ENCODE measurements at places on chromosomes 2 and 18. TPM values are rescaled to one million over a fixed set of nuclear protein-coding genes. Genes with fewer than 3 reads are reported as not detected.

DNA sequence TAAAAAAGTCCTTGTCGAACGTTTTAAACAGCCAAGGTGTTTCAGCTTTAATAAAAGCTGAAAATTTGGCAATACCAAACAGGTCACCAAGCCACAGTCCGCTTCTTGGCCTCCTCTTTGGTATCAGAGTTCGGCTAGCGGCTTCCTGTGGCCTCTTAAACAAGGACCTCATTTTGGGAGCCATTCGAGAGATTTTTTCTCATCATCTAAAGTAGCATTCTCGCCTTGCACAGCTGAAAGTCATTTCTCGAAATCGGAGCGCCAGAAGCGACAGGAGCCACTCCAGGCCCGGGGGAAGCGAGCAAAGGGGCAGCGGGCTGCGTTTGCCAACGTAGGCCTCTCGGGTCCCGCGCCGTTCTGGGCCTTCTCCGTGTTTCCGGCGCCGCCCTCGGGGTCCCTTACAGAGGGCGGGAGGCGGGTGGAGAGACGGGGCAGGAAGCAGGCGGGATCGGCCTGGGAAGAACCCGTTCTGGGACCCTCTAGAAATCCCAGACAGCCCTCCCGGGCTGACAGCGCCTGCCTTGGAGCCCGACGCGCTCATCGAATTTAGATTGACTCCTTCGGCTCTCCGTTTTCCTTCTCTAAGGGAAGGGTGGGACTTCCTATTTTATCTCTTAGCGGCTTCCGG, 522 bp upstream of the ZNF407 start:
- DNase-seq, result peak; percentile 65
- no peaks in the 10 kb centered on the region for H3K36me3 ChIP-seq
- H3K27ac ChIP-seq, result peak overlapping the region; percentile 97
- peak overlapping the region; percentile 77 for H3K4me3 ChIP-seq
- no peaks in the 10 kb centered on the region for H3K27me3 ChIP-seq

DNA sequence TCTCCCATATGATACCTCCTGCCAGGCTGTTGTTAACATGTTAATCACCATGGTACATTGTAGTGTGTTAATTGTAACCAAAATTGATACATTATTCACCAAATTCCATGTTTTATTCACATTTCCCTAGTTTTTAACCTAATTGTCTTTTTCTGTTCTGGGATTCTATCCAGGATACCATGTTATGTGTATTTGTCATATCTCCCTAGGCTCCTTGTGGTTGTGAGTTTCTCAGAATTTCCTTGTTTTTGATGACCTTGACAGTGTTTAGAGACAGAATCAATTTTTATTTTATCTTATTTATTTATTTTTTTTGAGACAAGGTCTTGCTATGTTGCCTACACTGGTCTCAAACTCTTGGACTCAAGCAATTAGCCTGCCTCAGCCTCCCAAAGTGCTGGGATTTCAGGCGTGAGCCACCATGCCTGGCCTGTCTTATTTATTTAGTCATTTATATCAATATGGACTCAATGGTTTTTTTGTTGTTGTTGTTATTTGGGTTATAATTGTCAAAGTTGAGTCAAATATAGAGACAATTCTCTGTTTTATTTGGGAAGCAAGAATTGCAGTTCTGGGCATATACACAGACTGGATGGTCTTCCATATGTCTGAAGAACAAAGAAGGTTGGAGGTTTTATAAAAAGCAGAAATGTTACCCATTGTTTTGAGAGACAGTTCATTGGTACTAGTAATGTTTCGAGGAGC, 42.6 kb downstream of the INPP4A start:
- H3K4me3 ChIP-seq, result no peak overlapping the region
- no peak overlapping the region for H3K27ac ChIP-seq
- no peaks in the 10 kb centered on the region for H3K4me1 ChIP-seq
- no peaks in the 10 kb centered on the region for H3K27me3 ChIP-seq
- H3K36me3 ChIP-seq, result no peaks in the 10 kb centered on the region

DNA sequence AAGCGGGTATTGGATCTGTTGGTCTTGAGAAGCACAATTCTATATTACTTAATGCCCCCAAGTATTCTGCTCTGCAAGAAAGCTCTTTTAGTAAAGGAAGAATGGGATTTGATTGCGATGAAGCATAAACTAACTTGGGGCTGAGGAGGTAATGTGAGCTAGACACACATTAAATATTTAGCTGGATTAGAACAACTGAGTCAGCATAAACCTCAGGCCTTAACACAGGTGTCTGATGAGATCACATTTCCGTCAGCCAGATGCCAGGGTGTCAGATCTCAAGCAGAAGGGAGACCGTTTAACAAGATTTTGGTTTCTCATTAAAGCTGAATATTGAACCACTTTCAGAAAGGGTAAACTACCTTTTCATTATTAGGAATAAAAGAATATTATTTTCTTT, 94.5 kb downstream of the GYPC start:
- H3K36me3 ChIP-seq, result no peaks in the 10 kb centered on the region
- H3K4me1 ChIP-seq, result no peaks in the 10 kb centered on the region
- H3K27ac ChIP-seq, result no peak overlapping the region
- DNase-seq, result no peak

DNA sequence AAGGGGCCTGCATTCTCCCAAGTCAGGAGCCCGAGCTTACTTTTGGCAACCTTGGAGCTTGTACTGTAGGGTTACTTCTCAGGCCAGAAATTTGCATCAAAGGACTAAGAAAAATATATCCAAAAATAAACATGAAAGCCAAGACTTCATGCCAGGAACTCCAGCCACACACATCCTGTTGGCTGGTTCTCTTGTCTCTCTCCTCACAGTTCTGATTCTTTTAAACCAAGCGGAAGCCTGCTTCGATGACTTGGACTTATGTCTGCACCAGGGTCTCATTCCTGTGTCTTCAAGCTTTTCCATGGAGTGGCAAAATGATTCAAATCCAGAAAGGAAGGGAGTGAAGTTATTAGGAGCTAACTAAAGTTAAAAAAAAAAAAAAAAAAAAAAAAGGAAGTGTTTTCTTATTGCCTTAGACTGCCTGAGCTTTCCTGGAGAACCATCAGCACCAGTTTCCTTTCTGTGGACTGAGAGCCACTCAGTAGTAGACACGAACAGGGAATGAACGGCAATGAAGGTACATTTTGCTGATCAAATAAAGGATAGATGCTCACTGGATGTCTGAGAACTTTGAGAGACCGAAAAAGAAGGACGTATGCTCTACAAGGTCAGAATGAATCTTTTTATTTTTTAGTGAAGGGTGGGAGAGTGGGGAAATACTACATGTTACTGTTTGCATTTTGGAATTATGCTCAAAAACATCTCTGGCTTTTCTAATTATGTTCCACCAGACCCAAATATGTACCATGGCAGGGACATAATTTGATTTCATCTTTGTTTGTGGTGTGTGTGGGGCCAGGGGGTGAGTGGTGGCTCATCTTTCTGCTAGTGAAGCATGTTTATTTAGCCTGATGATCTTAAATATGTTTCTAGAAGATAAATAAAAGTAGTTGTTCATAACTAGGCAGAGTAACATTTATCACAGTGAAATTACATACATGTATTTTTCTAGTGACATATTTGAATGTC, 86.0 kb downstream of the RAPGEF4 start:
- DNase-seq, result peak; percentile 51
- H3K27me3 ChIP-seq, result no peaks in the 10 kb centered on the region
- peaks cover 6% of the 10 kb centered on the region for H3K4me1 ChIP-seq
- no peaks in the 10 kb centered on the region for H3K36me3 ChIP-seq
- no peak overlapping the region for H3K4me3 ChIP-seq
- no peak overlapping the region for H3K27ac ChIP-seq

DNA sequence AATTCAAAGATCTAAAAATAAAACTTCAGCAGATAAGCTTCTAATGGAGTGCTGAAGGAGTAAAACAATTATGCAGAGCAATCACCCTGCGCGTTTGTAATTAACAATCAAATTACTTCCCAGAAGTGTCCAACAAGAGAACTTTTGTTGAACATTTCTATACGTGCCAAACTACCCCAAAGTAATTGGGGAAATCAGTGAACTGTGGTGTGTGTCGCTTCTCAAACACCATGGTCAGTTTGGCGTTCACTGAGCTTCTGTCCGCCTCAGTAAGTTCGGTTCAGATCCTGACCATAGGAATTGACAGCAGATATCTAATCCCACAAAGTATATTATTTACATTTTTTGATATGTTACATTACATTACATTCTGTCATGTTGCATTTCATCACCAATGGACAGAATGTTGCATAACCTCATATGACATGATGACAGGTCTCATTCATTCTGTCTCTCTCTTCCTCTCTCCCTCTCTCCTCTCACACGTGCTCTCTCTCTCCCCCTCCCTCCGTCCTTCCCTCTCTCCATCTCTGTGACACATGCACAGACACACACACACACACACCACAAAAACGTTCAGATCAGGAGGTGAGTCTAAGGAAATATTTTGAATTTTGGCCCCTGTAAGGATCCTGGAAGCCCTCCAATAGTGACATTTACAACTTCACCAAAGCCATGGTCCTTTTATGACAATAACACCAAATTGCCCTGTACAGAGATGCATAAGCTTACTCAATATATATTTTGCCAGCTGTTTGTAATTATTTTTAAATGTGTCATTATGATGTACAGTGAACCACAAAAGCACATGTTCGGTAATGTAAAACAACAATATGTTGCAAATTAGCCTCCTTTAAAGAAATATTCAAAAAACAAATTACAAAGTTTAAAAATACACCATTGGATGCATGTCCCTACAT, 269.2 kb downstream of the FIGN start:
- H3K4me3 ChIP-seq, result no peak overlapping the region
- H3K27me3 ChIP-seq, result no peaks in the 10 kb centered on the region
- DNase-seq, result peak; percentile 6
- H3K4me1 ChIP-seq, result peaks cover 4% of the 10 kb centered on the region

- DNase-seq, result no peak
- H3K27ac ChIP-seq, result no peak overlapping the region
- H3K4me1 ChIP-seq, result no peaks in the 10 kb centered on the region
- no peaks in the 10 kb centered on the region for H3K36me3 ChIP-seq
Observed at GRCh38 chr2:95042472-95043271, 17.2 kb downstream of the MAL start.

GRCh38 chr2:233247744-233248143, 3.7 kb upstream of the ATG16L1 start:
- no peak overlapping the region for H3K4me3 ChIP-seq
- no peaks in the 10 kb centered on the region for H3K27me3 ChIP-seq
- peak; percentile 22 for DNase-seq
- peaks cover 3% of the 10 kb centered on the region for H3K4me1 ChIP-seq

DNA sequence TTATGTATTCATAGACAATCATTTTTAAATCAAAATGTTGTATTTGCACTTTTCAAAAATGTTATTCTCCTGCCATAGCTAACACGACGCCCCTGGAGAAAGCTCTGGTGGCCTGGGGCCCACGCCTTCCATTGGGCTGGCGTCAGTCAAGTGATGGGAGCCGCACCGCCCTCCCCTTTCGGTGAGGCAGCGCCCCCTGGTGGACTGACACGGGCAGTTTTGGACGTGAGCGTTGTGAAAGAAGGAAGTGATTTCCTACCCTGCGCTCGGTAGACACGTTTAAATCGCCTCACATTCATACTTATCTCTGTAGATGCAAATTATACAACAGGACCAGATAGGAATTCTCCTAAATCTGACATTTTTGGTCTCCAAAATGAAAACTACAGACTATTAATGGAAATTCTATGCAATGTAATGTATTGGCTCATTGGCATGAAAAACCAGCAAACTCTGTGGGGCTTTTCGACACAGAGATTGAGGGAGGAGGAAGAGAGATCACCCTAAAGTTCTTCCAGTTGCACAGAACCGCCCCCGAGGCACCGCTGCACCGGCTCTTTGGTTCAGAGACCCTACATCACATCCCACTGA, 326.2 kb upstream of the SOX11 start:
- H3K4me3 ChIP-seq, result no peak overlapping the region
- no peak overlapping the region for H3K27ac ChIP-seq
- H3K27me3 ChIP-seq, result no peaks in the 10 kb centered on the region
- H3K36me3 ChIP-seq, result no peaks in the 10 kb centered on the region
- no peaks in the 10 kb centered on the region for H3K4me1 ChIP-seq
- peak; percentile 16 for DNase-seq

GRCh38 chr2:45765728-45766254, 114.3 kb downstream of the PRKCE start:
- H3K27me3 ChIP-seq, result no peaks in the 10 kb centered on the region
- no peak overlapping the region for H3K4me3 ChIP-seq
- no peak for DNase-seq
- H3K4me1 ChIP-seq, result no peaks in the 10 kb centered on the region
- no peaks in the 10 kb centered on the region for H3K36me3 ChIP-seq
- H3K27ac ChIP-seq, result no peak overlapping the region

GRCh38 chr2:169759987-169760386, 26.4 kb downstream of the KLHL23 start:
- H3K4me3 ChIP-seq, result no peak overlapping the region
- no peaks in the 10 kb centered on the region for H3K4me1 ChIP-seq
- no peak for DNase-seq
- no peaks in the 10 kb centered on the region for H3K36me3 ChIP-seq
- H3K27me3 ChIP-seq, result no peaks in the 10 kb centered on the region

The ALK gene
- total RNA-seq, result 0.16 TPM

The ASB18 gene
- total RNA-seq, result not detected

The ICA1L gene
- total RNA-seq, result 4.9 TPM

The CFAP210 gene
- not detected for total RNA-seq

The CHRND gene
- total RNA-seq, result not detected

The ATP6V1B1 gene
- not detected for total RNA-seq

The CCBE1 gene
- total RNA-seq, result 4.1 TPM

The RHBDD1 gene
- 31.3 TPM for total RNA-seq

All from astrocyte (in vitro differentiated cells and primary cell).